Stimulated activated CD8-positive, alpha-beta memory T cell treated with anti-CD3 and anti-CD28 coated beads, Interleukin-4, amount 100 ng/mL, for 1 hour (primary cell): ENCODE measurements at places on chromosomes 2 and 18.

DNA sequence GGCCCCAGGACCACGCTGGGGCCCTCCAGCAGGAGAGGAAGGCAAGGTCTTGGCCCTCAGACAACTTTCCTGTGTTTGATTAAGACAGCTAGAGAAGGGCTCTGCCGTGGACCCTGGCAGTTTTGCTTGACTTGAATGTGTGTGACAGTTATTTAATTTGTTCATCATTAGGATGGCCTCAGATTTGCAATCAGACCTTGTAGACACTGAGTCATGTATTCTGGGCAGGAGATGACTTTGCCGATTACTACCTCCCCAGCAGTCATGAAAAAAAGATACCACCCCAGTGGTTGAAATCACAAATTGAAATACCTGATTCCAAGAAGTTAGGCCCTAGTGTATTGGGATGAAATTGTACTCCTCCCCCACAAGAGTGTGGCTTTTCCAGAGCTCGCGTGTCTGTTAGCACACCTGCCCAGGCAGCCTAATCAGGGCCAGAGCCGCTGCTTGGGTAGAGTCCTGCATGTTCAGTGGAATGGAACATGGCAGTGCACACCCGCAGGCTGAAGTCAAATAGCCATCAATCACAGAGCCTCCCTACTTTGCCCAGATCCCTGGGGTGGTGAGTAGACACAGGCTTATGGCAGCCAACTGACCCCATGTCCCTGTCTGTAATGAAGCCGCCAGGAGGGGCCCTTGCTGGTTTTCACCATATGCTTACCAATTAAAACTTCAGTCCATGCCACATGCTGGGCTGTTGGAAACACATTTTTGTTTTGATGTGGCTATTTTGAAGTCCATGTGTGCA is 122.5 kb downstream of the TPGS2 start:
- DNase-seq = no peak

- DNase-seq = no peak
Measured at GRCh38 chr18:26992926-26993325, 127.4 kb upstream of the AQP4 start.

DNA sequence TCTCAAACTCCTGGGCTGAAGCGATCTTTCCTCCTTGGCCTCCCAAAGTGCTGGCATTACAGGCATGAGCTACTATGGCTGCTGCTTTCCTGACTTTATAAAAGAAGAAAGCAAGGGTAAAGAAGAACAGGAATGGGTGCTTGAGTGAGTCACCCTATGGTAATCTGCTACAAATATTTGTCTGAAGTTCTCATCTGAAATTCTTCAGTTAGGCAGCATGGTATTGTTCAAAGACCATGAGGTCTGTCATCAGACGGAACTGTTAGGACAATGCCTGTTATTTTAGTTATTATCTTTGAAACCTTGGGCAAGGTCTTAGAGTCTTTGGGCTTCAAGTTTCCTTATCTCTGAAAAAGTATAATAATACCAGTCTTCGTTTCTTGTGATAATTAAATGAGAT is 695.8 kb downstream of the RNF144A start:
- no peak for DNase-seq

DNA sequence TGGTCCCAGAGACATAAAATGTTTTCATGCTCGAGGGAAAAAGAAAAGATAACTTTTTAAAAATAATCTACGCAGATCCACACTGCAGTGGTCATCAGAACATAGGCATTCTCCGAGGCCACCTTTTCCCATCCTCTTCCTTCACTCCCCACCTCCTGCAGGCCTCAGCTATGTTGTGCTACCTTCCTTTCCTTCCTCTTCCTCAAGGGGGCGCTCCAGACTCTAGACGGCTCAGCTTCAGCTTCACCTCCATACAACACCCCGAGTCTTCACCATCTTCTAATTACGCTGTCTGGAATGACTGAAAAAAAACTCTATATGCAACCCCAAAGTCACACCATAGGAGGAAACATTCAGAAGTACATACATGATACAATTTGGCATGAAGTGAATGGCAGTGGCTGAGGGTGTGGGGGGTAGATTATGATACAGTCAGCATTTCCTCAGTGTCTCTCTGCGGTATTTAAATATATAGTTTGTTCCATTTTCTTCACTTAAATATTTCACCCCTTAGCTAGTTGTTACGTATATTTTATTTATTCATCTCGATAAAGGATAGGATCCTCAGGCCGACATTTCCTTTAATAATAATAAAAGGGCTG is 583.6 kb downstream of the IRS1 start:
- no peak for DNase-seq

GRCh38 chr18:11733031-11733430 is 44.0 kb downstream of the GNAL start:
- DNase-seq = peak; percentile 16

- no peak for DNase-seq
Measured at GRCh38 chr18:1652018-1652417, 747.3 kb downstream of the ADCYAP1 start.

DNA sequence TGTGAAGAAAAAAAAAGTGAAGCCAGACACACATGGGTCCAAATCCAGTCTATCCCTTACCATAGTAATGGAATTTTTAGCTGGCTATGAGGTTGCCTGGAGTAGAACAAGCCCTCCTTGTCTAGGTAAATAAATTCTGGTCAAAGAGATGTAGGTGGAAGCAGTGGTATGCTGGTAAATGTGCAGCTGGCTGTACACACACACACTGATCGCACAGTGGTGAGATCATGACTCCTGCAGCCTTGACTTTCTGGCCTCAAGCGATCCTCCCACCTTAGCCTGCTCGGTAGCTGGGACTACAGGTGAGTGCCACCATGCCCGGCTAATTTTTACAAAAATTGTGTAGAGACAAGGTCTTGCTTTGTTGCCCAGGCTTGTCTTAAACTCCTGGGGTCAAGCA is 90.5 kb upstream of the FBXO11 start:
- no peak for DNase-seq

DNA sequence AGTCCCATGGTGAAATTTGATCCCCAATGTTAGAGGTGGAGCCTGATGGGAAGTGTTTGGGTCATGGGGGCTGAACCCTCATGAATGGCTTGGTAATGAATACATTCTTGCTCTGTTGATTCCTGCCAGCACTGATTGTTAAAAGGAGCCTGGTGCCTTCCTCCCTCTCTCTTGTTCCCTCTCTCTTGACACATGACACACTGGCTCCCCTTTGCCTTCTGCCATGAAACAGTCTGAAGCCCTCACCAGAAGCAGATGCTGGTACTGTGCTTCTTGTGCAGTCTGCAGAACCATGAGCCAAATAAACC is 30.6 kb upstream of the EPC2 start:
- DNase-seq = no peak

DNA sequence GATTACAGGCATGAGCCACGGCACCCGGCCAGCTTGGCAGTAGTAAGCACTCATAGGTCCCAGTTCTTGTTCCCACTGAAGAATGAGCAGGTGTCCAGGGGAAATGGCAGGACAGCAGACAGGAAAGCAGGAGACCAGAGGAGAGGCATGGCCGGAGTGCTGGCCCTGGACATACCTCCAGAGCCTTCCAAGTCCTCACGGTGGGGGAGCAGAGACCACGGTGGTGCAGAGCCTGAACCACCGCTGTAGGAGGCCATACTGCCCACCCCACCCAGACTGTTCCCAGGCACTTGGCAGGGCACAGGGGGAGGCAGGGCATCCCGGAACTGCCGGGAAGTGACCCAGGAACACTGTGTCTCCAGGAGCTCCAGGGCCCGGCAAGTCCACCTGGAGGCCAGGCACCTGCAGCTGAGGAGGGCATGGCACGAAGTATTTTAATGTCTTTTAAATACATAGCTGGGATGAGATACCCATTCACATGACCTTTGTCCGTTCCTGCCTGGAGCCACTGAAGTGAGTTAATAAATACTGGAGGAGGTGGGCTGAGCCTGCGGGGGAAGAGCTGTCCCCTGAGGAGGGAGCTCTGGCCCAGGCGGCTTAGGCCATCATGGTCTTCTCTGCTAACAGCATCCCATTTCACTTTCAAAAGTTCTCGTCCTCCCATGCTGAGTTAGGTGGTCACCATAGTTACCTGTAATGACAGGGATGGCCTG is 49.7 kb upstream of the TFCP2L1 start:
- no peak for DNase-seq

DNA sequence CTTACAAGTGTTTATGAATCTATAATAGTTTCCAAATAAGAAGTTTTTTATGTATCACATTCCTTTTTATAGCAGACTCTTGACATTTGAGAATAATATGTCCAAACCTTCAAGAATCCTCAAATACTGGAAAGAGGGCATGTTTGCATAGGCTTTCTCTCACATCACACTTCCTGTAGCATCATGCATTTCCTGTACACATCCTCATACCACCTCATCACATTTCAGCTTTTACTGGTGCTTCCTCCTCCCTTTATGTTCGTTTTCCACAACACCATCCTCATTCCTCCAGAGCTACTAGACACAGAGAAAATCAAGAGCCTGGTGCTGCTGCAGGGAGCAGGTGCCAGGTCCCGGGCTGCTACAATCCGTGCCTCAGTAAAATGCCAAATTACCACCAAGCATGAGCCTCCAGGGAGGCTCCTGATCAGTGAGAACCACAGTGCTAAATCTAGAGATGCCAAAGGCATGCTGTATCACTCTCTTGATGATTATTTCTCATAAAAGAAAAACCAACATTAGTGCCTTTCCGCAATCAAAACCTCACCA is 137.7 kb upstream of the CYP1B1 start:
- no peak for DNase-seq

- no peak for DNase-seq
Measured at GRCh38 chr2:46259777-46260168, 37.4 kb upstream of the EPAS1 start.

DNA sequence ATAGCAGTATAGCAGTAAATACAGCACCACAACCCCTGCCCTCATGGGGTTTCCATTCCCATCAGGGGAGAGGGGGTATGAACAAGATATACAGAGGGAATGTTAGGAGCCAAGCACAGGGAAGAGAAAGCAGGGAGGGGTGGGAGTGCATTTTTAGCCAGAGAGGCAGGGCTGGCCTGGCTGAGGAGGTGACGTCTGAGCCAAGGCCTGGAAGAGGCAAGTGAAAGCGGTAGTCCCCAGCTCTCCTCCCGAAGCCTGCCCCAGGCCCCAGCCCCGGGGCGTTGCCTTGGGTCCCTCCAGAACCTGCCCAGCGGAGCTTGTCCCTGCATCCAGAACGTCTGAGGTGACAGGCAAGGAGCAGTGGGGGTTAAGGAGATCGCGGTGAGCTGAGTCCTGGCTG is 45.1 kb upstream of the FOSL2 start:
- no peak for DNase-seq

GRCh38 chr2:132953771-132954170 is 283.8 kb upstream of the LYPD1 start:
- no peak for DNase-seq

GRCh38 chr18:58777471-58777870 is 87.2 kb upstream of the ZNF532 start:
- no peak for DNase-seq

DNA sequence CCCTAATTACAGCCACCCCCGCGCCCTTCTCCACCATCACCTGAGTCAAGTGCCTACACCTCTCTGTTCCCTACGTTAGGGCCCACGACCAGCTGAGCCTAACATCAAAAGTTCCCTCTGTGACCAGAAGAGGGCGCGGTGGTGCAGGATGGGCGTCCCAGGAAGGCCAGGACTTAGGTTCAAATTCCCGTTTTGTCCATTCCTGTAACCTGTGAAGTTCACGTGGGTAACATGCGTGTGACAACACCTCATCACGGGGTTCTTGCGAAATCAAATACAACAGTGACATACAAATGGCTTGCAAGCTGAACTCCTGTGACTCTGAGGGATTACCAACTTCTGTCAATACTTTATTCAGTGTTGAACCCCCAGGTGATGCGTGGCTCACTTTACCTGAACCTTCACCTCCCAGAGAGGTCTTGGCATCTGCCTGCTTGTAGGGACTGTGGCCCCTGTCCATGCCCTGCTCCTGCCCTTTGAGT is 207.9 kb downstream of the ARL4C start:
- peak; percentile 46 for DNase-seq

DNA sequence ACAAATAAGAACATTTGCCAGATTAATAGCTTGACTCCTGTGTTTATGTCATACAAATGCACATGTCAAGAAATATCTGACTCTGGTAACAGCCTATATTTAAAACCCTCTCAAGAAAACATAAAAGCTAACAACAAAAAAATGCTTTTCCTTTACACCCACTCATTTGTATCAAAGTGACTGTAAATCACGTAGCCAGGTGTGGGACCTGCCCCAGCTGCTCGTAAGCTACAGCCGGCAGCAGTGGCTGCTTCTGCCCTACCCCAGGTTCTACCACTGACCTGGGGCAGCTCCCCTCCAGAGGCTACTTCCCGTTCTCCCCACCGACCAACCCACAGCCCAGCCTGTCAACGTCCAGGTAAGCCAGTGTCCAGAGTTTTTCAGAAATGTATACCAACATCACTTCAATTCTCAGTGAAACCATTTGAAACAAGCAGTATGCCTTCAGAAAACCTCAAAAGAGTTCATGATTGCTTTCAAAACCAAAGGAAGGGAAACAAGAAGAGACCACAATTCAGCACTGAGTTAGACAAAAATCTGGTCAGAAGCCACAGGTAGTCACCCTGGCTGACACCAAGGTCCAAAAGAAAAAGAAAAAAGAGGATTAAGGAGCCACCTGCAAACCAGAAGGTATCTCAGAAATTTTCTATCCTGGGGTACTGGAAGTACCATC is 40.4 kb downstream of the KIDINS220 start:
- DNase-seq = no peak

- no peak for DNase-seq
Measured at GRCh38 chr2:175621821-175622220, 380.2 kb downstream of the LNPK start.
